Naive thymus-derived CD4-positive, alpha-beta T cell (primary cell): ENCODE measurements at places on chromosomes 4 and X. TPM values are rescaled to one million over a fixed set of nuclear protein-coding genes. Genes with fewer than 3 reads are reported as not detected.

Gene ANXA10
- not detected for polyA plus RNA-seq

Gene SSX4
- not detected for polyA plus RNA-seq

Gene P2RY8
- polyA plus RNA-seq = 277 TPM

Gene RHOXF2
- not detected for polyA plus RNA-seq

Gene STOX2
- not detected for polyA plus RNA-seq

Gene UGT2B11
- not detected for polyA plus RNA-seq

Gene CHIC1
- 3.6 TPM for polyA plus RNA-seq

Gene NSG1
- 19.7 TPM for polyA plus RNA-seq

Gene SASH3
- polyA plus RNA-seq = 209 TPM

Gene GPR143
- 0.20 TPM for polyA plus RNA-seq

Gene ANKRD37
- polyA plus RNA-seq = 8.0 TPM

Gene IBSP
- not detected for polyA plus RNA-seq

Gene CFAP47
- polyA plus RNA-seq = not detected

Gene USP46
- polyA plus RNA-seq = 0.89 TPM

Gene FAAH2
- polyA plus RNA-seq = 16.9 TPM

Gene NLGN4X
- polyA plus RNA-seq = 0.17 TPM

Gene IL3RA
- polyA plus RNA-seq = 0.12 TPM

Gene FRG1
- polyA plus RNA-seq = 54.4 TPM

Gene MAGEB3
- polyA plus RNA-seq = not detected

Gene FREM3
- 0.02 TPM for polyA plus RNA-seq

Gene CABS1
- polyA plus RNA-seq = not detected

Gene MAGED4B
- 0.41 TPM for polyA plus RNA-seq
